ENCODE measurements at places on chromosomes 11 and 22.

DNA sequence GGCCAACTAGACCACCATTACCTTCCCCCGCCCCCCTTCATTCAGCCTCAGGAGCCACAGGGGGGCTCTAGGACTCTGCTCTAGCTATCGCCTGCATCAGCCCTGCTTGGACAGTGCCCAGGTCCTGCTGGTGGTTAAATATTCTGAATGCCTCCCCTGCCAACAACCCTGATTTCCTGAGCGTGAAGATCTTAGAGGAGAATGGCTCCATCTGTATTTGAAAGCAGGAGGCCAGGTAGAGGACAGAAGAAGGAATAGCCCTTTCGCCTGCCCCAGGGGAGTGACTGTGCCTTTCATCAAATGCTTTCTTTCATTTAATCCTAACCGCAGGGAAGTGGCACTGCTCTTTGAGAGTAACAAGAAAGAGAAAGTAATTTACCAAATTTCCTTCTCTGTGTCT, 69.2 kb downstream of the ISX start:
- DNase-seq, result no peak

DNA sequence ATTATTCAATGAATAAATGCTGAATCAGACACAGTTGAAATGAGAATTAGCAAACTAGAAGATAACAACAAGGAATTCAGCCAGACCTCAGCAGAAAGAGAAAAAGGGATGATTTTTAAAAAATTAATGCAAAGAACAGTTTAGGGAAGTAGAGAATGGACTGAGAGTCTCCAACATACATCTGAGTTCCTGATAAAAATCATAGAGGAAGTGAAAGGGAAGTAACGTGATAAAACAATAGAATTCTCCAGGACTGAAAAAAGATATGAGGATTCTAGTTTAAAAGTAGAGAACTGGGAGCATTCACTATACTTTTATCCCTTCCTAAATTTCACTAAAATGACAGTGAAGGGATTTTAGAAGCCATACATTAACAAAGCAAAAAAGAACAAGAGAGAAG, 592.0 kb downstream of the SOX6 start:
- DNase-seq, result no peak

GRCh38 chr22:35148381-35148780, 82.4 kb downstream of the ISX start:
- no peak for DNase-seq

GRCh38 chr11:121552644-121553043, 99.9 kb upstream of the SORL1-AS1 start:
- no peak for DNase-seq

DNA sequence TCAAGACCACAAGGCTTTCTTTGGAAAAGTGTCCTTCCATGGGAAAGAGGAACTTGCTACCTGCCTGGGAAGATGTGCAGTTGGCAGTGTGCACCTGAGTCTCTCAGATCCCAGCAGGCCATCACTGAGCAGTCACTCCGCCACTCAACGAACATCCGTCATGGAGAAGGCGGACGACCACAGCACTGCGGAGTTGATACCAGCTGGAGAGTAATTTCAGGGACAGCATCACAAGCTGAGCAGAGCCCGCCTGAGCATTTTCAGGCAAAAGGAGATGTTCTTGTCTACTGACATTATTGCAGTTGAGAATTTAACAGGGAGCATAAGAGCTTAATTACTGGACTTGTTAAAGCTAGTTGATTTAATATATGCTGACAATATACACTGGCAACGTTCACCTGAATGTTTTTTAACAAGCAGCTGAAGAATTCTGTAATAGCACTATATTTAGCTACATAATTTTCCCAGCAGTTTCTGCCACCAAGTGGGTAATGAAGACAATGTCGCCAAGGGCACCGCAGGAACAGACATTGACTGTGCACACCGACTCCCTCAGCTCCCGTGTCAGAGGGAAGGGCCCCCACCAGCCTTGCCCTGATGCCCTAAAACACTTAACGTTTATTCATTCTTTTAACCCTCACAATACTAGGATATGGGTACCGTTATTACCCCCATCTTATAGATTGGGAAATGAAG, 52.4 kb upstream of the ARFGAP3 start:
- no peak for DNase-seq

GRCh38 chr22:50695421-50696250, 23.0 kb downstream of the SHANK3 start:
- no peak for DNase-seq

DNA sequence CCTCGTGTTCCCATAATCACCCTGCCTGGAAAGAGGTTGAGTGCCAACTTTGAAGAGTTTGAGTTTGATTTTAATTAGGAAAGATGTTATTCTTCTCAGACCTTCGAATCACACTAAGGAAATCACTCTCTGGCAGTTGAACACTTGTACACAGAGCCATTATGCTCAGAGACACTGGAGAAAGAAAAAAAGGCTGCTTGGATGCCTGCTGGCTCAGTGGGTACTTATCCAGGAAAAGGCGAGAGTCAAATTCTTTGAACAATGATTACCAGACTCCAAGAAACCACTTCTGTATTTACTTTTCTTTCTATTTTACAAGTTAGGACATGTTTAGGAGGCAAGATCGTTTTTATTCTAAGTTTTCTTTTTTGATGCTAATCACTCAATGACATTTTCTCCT, 438.5 kb upstream of the FAT3 start:
- no peak for DNase-seq

DNA sequence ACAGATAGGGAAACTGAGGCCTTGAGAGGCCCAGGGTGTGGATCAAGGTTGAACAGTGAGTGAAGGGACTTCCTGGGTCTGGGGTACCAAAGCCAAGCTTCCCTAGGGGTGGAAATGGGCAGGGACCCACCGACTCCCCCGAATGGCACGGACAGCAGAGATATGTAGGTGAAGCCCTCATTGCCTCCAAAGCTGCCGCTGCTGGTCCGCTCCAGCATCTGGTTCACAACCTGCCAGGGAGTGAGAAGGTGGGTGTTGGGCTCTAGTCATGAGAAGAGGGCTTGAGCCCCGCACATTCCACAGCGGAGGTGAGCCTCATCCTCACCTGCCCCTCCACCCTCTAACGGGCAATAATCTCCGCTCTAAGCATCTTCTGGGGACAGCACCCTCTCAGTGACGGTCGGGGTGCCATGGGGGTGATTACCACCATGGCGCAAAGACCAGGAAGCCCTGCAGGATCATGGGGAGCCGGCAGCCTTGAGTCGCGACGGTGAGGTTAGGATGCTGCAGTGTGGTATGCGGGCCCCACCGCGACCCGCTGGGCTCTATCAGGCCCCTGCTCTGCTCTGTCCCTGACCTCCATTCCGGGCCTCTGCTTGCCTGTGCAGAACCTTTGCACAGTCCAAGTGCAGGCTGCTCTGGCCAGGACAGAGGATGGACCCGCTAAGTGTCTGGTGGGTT, 10.8 kb downstream of the ALDH3B2 start:
- no peak for DNase-seq

DNA sequence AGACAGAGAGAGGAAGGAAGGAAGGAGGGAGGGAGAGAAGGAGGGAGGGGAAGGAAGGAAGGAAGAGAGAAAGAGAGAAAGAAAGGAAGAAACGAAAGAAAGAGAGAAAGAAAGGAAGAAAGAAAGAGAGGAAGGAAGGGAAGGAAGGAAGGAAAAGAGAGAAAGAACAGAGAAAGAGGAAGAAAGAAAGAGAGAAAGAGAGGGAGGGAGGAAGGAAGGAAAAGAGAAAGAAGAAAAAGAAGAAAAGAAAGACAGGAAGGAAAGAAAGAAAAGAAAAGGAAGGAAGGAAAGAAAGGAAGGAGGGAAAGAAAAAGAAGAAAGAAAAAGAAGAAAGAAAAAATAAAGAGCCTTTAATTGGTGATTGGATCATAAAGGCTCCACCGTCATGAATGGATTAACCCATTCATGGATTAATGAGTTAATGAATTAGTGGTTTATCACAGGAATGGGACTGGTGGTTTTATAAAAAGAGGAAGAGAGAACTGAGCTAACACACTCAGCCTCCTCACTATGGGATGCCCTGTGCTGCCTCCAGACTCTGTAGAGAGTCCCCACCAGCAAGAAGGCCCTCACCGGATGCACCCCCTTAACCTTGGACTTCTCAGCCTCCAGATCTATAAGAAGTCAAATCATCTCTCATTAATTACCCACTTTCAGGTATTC, 9.0 kb upstream of the PLAAT2 start:
- DNase-seq, result no peak

DNA sequence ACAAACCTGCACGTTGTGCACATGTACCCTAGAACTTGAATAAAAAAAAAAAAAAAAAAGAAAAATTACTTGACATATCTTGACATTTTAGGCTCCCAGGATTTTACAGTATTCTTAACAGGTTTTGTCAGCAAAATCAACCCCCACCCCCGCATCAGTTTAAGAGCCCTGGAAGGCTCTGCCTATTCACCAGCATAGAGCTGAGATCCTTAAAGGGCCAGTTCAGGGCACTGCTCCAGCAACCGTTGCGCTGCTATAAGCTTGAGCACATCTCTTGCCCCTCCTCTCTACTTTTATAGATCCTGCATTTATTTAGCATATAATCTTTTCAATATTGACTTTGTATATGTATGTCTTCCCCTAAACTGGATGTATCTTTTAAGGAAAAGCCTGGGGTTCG, 697 bp upstream of the PAFAH1B2 start:
- no peak for DNase-seq

DNA sequence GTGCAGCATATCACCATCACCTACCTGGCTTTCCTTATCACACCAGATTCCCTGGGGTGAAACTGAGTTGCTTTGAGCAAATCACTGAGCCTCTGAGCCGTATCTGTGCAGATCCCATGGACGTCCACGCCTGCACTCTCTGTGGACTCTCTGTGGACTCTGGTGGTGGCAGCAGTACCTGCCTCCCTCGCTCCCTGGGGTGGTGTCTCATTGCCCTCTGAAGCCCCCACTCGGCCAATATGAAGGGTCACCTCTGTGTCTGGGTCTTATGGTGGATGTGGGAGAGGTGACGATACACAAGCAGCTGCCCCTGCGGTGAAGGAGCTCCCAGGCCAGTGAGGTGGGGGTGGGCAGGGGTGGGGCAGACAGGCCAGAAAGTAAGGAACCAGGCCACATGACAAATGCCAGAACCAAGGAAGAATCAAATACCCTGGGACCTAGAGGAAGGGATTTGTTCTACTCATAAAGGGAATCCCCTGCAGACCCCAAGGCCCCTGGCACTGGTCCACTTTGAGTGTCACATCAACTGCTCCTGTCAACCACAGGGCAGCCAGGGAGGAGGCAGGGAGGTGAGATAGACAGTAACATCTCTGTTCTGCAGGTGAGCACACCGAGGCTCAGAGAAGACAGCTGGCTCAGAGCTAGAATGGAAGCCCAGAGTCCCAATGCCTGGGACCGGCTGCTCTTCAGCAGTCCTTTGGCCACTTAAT, 9.2 kb upstream of the CHST1 start:
- DNase-seq, result no peak

DNA sequence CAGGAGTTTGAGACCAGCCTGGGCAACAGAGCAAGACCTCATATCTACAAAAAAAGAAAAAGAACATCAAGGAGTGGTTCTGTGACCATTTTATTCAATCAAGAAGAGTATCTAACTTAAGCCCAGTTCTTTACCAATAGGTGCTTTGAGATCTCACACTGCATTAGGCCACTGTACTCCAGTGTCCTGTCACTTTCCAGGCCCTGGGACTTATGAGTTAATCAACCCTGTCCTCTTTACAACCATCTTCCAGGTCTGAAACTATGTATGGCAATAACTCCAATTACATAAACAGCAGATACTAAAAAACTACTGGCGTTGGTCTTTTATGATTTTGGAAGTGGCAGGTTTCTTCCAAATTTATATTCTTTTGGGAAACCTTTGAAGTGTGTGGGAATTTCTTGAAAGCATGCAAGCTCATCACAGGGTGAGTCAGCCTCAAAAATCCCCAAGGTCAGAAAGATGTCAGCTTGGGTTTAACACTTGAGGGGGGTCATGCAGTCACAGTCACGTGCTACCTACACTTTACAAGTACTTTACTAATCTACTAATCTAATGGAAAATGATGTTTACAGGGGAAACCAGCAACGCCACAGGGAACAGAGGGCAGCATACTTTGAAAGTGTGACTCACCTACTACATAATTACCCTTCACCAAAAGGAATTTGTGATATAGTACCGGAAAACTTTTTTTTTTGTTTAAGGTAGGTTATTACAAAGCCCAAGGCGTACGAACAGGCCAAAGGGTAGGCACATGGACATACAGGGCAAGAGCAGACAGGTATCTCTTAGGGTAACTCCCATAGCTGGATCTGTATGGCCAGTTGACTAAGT, 15.6 kb downstream of the PISD start:
- no peak for DNase-seq

GRCh38 chr11:85845124-85845631, 10.0 kb upstream of the CCDC83 start:
- no peak for DNase-seq

DNA sequence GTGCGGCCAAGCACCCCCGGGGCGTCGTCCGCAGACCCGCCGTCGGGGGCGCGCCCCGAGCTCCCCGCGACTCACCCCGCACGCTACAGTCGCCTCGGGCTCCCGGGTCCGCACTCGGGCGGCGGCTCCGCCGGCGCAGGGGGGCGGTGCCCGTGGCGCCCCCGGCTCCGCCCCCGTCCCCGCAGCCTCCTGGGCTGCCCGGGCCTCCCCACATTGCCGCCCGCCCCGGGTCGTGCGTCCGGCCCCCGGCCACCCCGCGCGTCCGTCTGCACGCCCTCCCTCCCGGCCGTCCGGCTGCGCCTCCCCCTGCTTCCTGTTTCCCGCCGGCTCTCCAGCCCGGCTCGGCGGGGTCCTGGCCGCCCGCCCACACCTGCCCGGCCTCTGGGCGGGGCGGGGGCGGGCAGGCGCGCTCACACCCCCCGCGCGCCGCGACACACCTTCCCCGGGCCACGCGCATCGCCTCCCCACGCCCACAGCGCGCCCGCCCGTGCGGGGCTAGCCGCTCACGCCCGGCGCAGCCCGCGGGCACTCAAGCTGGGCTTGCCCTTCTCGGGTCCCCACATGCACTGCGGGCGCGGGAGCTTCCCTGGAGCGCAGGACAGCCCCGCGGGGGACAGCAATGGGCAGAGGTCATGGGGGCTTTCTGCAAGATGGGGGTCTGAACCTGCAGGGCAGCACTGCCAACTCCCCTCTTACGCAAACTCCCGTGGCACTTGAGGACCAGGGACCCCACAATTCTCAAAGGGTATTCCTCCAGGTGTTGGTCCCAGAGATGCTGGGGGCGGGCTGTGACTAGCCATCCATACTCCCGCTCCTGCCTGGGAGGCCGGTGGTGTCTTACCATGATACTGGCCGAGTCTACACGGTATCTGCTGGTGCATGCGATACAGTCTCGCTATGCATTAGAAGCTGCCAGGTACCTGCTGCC, at the start of gene CARD10:
Gene CARD10, minus strand, starts transcription at position 148 of the 928 bp plus-strand sequence. CDS start 215 bp downstream, outside the sequence.
- DNase-seq, result no peak

GRCh38 chr22:20904008-20904979, 12.9 kb upstream of the CRKL start:
- DNase-seq, result no peak

GRCh38 chr22:27713461-27713860, 88.1 kb downstream of the MN1 start:
- no peak for DNase-seq

GRCh38 chr11:6200975-6201374, 2.0 kb downstream of the OR52W1 start:
- DNase-seq, result no peak

GRCh38 chr11:110049501-110050200, 43.5 kb upstream of the ZC3H12C start:
- DNase-seq, result no peak

Measured in stimulated activated CD8-positive, alpha-beta memory T cell treated with anti-CD3 and anti-CD28 coated beads, Interleukin-4, amount 100 ng/mL, for 1 hour (primary cell).